ENCODE measurements at places on chromosomes 3 and 15.

DNA sequence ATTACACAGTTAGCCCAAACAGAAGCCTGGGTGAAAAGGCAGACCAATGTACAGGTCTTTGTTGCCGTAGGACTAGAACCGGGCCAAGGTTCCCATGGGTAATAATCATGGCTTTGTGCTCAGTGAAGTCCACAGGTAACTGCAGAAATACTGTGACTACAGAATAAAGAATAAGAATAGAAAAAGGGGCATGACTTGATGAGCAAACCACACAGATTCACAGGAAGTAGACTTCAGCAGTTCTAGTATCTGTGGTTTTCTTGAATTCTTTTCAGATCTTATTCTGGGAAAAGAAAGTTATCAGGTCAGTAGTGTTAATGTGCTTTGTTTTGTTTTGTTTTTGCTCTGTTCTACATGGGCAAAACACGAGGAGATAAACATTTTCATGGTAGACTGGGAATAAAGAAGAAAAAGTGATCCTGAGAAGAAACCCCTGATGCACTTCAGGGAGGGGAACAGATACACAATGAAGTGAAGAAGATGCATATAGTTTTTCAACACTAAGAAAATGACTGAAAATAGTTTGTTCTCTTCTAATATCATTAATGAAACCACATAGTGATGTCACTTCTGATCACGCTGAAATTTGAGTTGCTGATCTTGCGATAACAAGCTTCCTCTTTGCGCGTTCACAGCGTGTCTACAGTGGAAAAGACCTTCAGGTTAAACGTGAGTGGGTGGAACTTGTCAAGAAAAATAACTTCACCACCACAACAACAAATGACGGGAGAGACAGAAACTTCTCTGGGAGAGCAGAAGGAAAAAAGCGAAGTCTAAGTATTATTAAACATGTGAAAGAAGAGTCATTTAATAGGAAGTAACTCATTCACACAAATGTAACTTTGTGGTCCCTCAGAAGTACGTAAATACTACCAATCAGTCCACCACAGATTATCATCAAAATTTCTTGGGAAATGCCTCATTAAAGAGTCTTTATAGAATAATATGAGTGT is 315.8 kb upstream of the SATB1 start:
- no peak for DNase-seq

GRCh38 chr3:185200639-185201038 is 47.8 kb upstream of the C3orf70 start:
- no peak for DNase-seq

- no peak for DNase-seq
These were observed 39.3 kb downstream of the FGF7 start for GRCh38 chr15:49462232-49462844.

DNA sequence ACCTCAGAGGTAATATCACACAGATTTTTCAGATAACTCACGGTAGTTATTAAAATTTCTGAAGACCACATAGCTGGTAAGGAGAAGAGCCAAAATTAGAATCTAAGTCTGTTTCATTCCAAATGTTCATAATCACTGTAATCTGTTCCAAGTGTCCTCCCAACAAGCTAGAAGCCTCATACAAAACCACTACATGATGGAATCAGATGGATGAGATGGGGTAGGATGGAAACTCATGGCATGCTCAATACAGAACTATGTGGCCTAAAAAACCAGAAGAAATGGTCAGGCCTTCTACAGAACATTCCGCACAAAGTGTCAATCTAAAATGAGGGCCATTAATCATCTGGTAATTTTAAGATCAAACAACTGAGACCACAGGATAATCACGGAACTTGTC is 91.8 kb downstream of the THBS1 start:
- DNase-seq = no peak

GRCh38 chr3:116176974-116177555 is 268.2 kb downstream of the LSAMP start:
- DNase-seq = no peak

Measured in chondrocyte (in vitro differentiated cells).